Effector memory CD8-positive, alpha-beta T cell (primary cell): ENCODE measurements at places on chromosomes 11 and 22.

DNA sequence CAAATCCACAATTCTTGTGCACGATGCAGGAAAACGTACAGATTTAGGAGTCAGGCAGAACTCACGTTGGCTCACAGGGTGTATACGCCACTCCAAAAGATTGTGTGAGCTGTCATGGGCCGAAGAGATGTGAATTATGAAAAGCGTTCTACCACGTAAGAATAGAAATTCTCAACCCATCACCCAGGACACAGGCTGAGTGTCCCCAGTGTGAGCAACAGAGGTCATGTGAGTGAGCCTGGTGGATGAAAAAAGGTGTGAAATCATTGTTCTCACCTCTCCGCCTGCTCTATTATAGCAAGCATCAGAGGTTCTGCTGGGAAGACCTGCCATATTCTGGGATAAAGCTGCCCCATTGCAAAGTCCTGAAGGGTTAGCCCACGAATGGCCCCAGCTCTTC lies 235.0 kb downstream of the MN1 start:
- no peak for DNase-seq

DNA sequence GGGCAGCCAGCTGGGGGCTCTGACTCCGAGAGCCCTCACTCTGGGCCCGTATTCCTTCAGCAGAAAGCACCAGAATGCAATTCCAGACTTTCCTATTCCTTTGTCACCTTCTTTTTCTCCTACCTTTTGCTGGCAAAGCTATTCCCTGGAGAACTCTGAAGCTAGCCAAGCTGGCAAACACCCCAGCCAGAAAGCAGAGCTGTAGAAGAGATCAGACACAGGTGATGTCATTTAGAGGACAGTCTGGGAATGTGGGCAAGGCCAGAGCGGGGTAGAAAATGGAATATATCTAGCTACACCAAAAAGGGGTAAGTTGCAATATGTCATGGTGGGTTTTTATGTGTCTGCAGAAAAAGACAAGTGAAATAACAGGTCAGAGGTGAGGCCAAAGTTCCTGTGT lies 205.1 kb downstream of the NXPE2 start:
- no peak for DNase-seq

GRCh38 chr11:47326198-47326597 lies 26.3 kb downstream of the MYBPC3 start:
- DNase-seq, result no peak

DNA sequence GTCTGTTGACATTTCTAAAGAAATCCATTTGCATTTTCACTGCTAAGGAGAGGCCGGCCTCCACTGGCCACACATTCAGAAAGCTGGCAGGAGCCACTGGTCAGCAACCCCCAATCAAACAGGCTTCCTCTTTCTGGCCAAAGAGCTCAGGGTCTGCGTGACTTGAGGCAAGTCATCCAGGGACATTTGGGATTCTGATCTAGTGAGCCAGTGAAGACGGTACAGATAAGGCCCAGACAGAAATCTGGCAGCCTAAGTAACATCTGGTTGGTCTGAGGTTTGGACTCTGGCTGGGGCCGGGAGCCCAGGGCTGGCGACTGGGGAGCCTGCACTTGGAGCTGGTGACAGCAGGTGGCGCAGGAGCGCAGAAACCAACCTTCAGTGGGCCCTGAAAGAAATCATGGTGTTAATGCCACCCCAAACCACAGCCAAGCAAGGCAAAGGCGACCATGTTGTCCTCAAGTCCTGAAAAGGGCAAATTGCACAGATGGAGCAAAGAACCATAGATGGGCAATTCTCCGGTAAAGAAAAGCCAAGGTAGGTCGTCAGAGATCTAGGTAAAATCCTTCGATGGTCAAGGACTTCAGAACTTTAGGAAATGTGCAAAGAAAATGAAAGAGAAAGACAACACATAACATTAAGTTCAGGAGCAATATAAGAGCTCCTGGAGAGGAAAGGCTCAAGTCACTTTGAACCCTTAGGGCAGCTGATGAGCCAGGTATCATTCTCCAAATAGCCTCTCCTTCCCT lies 99.4 kb upstream of the BLID start:
- DNase-seq, result no peak

DNA sequence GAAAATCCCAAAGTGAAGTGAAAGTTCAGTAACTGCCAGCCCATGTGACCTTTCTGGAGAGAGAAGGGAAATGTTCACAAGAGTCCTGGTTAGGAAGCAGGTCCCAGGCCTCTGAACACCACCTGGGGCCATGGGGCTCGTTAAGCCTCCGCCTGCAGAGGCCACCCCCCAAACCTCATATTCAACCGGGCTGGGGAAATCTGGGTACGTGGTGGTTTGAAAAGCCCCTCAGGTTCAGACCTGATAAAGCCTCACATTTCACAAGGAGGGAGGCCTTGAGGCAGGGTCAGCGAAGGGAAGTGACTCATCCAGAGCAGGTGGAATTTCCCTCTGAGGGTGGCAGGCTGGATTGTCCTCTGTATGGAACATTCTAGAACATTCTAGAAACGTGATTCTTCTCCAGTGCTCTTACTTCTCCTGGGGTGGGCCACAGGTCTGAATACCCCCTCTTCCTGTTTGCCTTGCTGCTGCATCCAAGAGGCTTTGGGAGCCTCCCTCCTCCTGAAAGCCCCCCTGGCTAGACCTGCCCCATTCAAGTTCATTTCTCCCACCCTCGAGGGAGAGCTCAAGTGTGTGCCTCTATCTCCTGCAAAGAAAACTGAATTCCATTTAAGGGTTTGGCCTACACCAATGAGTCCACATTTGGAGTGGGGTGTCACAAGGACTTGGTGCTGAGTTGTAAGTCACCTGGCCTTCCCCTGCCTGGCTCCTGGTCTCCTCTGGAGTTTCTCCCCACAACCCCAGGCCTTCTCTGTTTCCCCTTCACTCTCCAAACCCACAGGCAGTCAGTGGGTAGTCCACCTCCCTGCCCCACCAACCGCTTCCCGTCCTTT lies 6.3 kb downstream of the FXYD2 start:
- DNase-seq, result peak; percentile 37

DNA sequence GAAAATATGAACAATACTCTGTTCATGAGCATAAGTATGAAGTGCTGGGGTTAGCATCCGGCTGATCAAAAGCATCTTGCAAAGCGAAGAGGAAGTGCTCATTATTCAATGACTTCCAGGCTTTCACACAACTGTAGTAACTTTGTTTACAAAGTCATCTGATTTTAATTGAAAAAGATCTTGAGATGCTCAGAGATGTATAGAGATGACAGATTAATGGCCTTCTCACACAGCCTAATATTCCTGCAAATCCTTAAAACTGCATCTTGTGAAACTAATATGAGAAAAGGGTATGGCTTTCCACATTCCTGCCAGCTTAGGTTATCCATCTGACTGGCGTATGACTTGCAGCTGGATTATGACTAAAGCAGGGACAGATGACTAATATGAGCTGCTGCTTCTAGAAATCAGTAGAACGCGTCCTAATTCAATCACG lies 125.4 kb downstream of the CASP12 start:
- no peak for DNase-seq

GRCh38 chr11:34599406-34599945 lies 21.4 kb upstream of the EHF start:
- DNase-seq, result no peak

- no peak for DNase-seq
Measured at GRCh38 chr11:90220391-90220790, 2.5 kb downstream of the CHORDC1 start.

GRCh38 chr11:65778431-65778900 lies 2.3 kb downstream of the AP5B1 start:
- DNase-seq, result no peak

GRCh38 chr11:75352588-75353206 lies 1.2 kb upstream of the ARRB1 start:
- DNase-seq, result no peak

- DNase-seq, result no peak
Measured at GRCh38 chr11:85874265-85874664, 19.1 kb downstream of the CCDC83 start.

DNA sequence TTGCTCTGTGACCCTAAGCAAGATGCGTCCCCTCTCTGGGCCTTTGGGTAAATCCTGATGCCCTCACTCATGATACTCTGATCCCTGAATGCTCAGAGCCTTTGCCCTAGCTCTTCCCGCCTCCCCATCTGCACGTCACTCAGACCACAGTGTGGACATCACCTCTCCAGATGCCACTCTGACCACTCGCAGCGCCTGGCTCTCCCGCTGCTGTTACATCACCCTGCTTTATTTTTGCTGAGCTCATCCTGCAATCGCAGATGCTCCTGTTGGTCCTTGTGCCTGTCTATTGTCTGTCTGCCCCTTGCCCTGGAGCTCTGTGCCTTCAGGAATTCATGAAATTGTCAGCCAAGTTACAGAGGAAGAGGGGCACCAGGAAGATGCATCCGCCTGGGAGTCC lies 5.5 kb downstream of the OSM start:
- no peak for DNase-seq

DNA sequence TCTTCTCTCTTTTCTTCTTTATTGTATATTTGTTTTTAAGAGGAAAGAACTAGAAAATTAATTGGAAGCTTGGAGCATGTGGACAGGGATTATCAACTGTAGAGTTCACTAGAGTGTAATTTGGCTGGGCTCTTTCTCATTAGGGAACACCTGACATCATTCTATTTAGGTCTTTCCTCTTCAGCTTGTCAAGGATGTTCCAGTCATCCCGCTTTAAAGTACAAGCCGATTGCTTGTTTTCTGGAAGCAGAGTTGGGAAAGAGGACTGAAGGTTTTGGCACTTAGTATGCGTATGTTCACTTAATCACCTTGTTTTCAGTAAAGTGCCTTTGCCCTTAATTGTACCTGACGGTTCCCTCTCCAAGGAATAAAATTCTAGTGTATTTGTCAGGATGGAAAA lies 111.6 kb downstream of the WNT11 start:
- no peak for DNase-seq

DNA sequence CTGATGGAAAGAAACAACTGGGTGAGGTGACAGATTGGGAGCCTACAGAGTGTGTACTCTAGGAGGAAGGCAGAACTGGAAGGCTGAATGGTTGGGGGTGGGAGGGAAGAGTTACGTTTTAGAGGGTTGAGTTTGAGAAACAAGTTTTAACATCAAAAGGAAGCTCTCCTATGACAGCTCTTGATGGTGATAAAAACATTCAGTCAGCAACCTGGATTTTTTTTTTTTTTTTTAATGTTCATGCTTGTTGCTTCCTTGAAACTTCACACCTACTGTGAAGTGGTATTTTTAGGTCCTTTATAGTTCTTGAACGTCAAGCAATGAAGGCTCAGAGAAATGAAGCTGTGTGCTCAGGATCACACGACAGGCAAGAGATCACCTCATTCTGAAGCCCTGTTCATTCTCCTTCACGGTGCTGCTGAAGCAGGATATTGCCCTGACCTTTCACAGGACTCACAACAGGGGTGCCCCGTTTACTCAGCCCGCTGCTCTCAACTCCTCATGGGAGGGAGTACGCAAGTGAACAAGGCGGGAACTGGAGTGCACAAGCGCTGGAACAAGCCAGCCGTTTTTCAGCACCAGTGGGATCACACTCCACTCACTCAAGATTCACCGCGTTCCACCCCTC lies 1.6 kb upstream of the TMEM109 start:
- no peak for DNase-seq

- DNase-seq, result no peak
Measured at GRCh38 chr11:80505771-80506170, 1064.9 kb upstream of the TENM4 start.

- DNase-seq, result no peak
Measured at GRCh38 chr11:17730137-17730536, 4.4 kb upstream of the KCNC1 start.

- no peak for DNase-seq
Measured at GRCh38 chr11:114280696-114281095, 15.5 kb upstream of the NNMT start.

- DNase-seq, result no peak
Measured at GRCh38 chr11:123640677-123641494, 13.5 kb downstream of the SCN3B start.

GRCh38 chr11:65204143-65204542 lies 22.4 kb downstream of the CAPN1 start:
- no peak for DNase-seq

DNA sequence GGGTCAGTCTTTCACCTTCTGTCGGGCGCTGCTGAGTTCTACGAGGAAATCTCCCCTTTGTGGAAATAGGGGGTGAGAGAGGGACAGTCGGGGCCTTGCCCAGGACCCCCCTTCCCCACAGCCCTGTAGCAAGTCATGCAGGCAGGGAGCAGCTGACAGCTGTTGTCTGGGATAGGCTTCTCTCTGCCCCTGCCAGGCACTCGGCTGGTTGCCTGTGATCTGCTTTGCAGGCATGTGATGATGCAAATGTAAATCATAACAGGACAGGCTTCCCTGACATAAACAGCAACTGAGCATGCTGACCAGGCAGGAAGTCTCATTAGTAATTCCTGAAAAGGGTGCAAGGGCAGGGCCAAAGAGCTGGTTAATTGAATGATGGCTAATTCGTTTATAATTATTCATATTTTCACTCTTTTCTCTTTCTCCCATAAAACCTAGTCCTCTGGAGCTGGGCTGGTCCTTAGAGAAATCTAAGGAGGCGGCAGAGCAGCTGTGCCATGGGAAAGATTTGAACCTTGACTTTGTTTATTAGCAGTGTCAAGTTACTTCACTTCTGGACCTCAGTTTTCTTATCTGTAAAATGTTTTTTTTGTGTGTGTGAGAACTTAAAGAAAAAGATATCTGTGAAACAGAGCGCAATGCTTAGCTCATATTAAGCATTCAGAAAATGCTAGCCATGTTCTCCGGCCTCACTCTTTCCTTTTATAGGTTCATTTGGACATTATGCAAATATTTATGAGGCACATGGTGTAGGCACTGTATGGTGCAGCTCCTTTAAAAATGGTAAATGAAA lies 129.7 kb downstream of the LDLRAD3 start:
- no peak for DNase-seq

- no peak for DNase-seq
Measured at GRCh38 chr11:34856251-34856650, 59.9 kb downstream of the APIP start.

- DNase-seq, result no peak
Measured at GRCh38 chr11:118186346-118187107, 10.1 kb upstream of the SCN2B start.

DNA sequence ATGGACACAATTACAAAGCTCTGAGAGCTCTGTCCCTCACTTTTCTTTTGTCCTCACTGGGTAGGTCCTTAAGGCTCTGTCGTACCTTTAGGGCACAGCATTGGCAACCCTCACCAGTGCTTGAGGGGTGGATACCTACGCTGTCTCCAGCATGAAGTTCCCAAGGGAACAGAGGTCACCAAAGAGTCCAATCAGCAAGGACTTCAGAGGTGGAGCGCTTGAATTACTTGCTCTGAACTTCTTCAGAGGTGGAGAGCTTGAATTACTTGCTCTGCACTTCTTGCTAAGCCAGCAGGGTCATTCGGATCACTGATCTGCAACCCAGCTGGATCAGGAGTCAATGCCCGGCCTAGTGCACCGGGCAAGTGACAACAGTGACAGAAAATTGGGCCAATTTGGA lies 35.1 kb downstream of the RRP7A start:
- DNase-seq, result no peak

DNA sequence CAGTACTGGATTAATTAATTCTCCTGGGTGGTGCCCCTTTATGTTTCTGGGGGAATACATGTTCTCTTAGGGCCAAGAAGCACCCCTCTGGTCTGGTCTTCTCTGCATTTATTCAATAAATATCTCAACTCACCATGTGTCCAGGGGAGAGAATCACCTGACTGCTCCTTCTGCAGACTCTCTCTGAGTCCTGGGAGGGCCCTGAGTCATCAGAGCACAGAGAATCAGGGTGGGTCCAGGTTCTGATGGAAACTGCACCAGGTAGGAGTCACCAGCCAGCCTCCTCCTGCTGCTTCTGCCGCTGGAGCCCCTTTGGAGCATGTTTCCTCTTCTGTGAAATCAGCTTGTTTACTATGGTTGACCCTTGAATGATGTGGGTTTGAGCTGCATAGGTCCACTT lies 107.7 kb upstream of the PLET1 start:
- DNase-seq, result no peak
